ENCODE measurements at places on chromosomes 2 and 18.

DNA sequence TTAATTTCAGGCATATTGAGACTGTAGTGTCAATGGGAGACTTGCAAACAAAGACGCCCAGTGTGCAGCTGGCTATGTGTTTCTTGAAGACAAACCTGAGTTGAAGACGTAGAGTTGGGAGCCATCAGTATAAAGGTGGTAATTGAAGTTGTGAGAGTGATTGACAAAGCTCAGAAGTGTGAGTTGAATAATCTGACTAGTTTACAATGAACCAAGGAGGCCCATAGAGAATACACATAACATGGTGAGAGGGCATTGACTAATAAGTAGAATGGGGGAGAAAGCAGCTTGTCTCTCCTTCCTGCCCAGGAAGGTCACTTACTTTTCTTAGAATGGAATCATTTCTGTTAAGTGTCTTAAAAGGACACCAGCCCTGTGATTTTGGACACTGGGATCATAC is 14.1 kb downstream of the SP110 start:
- DNase-seq: no peak

- DNase-seq: no peak
Measured at GRCh38 chr2:67054728-67055127, 342.4 kb upstream of the ETAA1 start.

DNA sequence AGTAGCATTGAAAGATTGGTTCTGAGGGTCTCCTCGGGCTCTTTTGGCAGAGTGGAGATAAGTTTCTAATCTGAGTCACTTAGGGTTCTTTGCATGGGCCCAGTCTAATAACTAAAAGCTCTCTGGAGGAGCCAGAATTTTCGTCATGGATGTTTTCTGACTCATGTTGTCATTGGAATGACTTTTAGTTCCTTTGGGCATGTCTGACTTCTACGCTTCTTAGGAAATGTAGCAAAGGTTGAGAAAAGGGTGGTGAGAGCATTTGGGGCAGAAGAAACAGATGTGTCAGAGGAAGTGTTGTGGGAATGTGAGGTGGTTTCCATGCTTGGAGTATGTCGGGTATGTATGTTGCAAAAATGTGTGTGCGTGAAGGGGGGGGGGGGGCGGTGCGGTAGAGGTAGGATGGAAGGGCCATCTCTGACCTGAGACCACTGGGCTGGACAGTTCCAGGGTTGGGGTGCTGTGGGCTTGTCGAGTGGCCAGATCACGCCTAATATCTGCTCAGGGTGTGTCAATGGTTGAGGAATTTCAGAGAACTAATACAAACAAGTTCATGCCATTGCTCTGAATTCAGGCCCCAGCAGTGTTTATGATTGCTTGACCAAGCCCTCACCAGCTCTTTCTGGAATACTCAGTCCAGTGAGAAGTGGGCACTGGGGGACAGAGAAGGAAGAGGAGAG is 26.9 kb downstream of the KLHL29 start:
- no peak for DNase-seq

DNA sequence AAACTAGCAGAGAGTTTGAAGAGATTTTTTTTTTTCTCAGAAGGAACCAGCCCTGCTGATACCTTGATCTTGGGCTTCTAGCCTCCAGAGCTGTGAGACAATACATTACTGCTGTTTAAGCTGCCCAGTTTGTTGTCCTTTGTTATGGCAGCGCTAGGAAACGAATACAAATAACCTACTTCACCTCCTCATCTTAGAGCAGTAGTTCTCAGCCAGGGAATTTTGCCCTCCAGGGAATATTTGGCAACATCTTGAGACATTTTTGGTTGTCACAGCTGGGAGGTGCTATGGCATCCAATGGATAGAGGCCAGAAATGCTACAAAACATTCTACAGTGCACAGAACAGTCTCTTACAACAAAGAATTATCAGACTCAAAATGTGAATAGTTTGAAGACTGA is 43.9 kb upstream of the BCL11A start:
- DNase-seq: no peak

- DNase-seq: peak; percentile 83
Measured at GRCh38 chr2:38602136-38602731, 494 bp downstream of the HNRNPLL start.

- peak; percentile 85 for DNase-seq
Measured at GRCh38 chr2:64404002-64404731, 49.8 kb upstream of the LGALSL start.

GRCh38 chr2:44839771-44840502 is 101.6 kb upstream of the SIX3 start:
- no peak for DNase-seq

GRCh38 chr2:217972490-217972889 is 30.3 kb downstream of the TNS1 start:
- DNase-seq: peak; percentile 72

DNA sequence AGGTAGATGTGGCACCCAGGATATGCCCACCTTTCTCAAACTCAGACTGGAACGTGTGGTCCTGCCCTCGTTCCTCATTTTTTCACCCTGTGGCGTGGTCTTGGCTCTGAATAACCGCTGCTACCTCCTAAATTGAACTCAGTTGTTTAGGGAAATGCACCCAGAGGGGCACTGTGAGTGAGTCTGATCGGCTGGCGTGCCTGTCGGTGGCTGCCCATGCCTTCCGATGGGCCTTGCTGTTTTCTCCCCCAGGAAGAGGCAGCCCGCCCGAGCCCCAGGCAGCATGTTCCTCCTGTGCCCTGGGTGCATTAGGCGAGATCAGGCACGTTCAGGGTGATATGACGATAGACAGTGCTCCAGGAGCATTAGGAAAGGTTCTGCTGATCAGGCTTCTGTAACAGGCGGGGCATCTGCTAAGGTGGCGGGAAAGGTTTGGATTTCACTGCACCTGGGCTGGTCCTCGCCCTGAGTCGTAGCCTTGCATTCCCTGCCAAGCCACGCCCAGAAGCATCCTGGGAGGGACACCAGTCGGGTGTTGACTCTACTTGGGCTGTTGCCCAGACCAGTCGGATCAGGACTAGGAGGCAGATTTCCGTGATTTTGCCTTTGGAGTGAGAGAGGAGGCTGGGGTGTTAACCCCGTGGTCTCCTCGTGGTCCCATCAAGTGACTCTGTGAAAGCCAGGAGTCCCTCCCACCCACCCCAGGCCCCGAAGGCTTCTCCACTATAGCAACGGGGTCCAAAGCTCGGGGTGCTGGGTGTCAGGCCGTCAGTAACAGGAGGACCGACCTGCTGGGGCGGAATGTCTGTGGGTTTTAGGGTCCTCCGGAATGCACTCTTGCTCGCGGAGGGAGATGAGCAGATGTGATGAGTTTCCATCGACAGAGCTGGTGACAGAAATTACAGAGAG is 75.1 kb downstream of the SH3BP4 start:
- peak; percentile 76 for DNase-seq

DNA sequence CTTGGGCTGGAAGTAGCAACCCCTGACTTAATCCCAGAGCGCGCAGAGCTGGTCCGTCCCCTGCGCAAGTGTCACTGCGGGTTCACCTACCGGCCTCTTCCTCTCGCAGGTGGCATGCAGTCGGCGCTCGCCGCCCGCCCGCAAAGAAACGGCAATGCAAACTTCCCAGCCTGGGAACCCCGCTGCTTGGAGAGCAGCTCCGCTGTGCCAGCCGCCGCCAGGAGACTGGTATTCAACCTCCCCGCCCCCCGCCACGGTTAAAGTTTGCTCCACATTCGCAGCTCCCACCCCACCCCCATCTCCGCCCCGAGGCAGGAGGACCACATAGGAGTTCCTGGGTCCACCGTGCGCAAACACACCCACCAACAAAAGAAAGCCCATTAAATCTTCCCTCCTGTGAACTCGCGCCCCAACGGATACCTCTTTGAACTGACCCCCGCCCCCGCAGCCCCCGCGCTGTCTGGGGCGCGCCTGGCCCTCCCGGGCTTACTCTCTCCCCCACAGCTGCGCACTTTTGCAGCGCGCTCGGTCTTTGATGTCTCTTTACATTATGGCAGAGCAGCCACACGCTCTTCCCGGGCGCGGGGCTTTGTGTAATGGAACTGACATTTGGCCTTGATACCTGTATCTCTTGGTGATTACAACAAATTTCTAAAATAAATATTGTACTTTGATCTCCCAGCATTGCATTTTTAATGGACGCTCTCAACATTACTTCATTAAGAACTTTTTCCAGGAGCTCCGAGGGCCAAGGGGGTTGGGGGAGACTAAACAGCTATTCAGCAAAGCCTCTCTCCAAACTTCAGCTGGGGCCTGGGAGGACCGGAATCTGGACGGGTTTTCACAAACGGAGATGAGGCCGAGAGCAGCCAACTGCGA is 3.1 kb upstream of the SP5 start:
- no peak for DNase-seq

DNA sequence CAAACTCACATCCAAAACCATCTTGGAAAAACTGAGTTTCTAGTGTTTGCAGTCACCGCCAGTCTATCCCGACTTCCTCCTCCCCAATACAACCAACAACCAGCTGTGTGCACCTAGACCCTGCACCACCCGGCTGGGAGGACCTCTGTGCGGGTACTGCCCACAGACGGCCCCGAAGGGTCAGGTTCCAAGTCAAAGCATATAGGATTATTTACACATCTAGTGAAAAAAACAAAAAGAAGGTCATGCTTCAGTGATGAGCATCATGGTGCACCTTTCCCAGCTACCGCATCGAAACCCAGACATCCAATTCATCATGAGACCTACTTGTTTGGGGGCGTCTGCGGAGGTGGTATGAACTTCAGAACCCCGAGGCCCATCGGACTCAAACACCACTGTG is 124.8 kb downstream of the ZNF516 start:
- no peak for DNase-seq

- DNase-seq: no peak
Measured at GRCh38 chr2:230681171-230681545, 31.5 kb upstream of the CAB39 start.

- DNase-seq: no peak
Measured at GRCh38 chr2:71878626-71879508, 268.8 kb downstream of the CYP26B1 start.

- DNase-seq: no peak
Measured at GRCh38 chr2:10352361-10352760, 49.7 kb downstream of the HPCAL1 start.

DNA sequence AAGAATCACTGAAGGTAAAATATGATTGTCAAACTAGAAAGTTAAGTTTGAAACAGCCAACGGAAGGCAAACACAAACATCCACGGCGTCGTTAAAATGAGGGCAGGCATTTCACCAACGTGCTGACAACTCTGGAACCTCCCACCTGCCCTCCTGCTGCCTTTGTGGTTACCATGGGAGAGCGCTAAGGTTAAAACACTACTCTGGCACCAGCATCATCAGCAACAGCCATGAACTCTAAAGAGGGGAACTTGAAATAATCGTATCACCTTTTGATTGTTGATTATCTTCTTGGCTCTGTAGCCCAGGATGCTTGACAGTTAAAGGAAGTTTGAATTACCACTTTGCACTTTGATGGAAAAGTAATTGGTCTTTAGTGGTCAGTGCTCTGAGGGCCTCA is 34.7 kb downstream of the CYB5A start:
- no peak for DNase-seq

- DNase-seq: no peak
Measured at GRCh38 chr2:81234711-81235110, 930.2 kb upstream of the LRRTM1 start.

DNA sequence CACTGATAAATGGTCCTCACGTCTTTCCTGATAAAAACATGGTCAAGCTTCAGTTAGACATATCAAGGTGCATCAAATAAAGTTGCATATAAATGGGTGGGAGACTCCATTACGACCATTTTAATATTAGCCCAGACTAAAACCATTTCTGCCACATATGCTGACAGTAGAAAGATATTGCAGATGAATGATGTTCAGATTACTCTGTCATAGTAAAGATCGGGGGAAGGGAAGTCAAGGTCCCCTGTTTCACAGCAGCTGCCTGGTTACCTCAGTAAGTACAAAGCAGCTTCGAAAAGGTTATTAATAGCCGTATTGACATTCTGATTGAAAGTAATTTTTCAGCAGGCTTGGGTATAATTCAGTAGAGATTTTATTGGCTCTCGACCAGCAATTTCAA is 927.7 kb upstream of the CDH2 start:
- DNase-seq: no peak

DNA sequence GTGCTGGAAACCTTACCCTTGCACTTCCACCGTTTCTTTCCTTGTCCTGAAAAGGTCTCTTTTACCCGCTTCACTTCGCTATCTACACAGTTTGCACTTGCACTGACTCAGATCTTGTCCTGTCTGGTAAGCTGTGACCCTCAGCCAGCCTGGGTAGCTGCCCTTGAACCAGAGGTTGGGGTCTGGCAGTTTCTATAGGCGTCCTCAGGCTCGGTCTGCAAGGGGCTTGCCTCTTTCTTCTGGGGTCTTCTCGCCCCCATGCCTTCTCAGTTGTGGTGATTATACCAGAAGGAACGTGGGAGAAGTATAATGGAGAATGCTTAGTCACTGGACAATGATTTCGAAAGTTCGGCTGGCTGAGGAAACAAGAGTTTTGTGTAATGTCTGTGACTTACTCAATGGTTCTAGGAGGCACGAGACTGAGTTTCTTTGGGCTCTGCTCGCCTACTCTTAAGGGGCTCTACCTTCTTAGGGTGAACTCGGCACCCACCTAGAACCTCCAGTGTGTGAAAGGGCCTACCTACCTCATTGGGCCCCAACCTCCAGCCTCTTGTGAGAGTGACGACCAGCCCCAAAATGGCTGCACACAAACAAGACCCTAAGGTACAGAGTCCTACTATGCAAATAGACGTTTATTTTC is 6.9 kb upstream of the STAT1 start:
- peak; percentile 57 for DNase-seq

GRCh38 chr2:123688231-123688940 is 336.7 kb upstream of the CNTNAP5 start:
- no peak for DNase-seq

DNA sequence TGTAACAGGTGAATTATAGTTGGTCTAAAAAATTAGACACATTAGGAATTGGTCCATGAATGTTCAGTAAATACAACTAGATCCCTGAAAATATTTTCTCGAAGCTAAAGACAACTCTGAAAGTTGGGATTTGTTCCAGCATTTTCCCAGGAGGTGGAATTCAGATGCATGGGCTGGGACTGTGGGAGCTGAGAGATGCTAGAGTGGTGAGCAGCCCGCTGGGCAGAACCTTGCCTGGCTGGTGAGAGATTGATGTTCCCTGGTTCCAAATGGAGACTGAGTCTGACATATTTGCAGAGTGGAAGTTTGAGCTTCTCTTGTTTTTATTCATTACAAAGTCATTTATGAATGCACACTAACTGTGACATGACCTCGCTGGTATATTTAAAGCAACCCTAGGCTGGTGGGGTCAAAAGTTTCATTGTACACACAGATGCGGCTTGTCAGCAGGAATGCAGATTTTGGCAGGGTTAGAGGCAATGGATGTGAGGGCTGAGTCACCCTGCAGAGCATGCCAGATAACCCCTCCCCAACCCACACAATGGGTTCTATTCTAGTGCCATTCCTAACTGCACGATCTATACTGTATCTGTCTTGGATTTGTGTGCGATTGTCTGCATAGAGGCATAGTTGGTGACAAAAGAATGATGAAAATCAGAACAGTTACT is 23.5 kb upstream of the TMEM178A start:
- no peak for DNase-seq

GRCh38 chr2:101047075-101047766 is 45.1 kb downstream of the RPL31 start:
- DNase-seq: no peak

- no peak for DNase-seq
Measured at GRCh38 chr2:158321264-158321663, 135.3 kb downstream of the CCDC148 start.

Data from Right ventricle myocardium inferior (tissue), 1 donor.